ENCODE measurements at places on chromosomes 2 and 18. TPM values are rescaled to one million over a fixed set of nuclear protein-coding genes. Genes with fewer than 3 reads are reported as not detected.

Gene MTCL1
- total RNA-seq = 7.4 TPM

Gene EGR4
- not detected for total RNA-seq

Gene CTAGE1
- total RNA-seq = not detected

DNA sequence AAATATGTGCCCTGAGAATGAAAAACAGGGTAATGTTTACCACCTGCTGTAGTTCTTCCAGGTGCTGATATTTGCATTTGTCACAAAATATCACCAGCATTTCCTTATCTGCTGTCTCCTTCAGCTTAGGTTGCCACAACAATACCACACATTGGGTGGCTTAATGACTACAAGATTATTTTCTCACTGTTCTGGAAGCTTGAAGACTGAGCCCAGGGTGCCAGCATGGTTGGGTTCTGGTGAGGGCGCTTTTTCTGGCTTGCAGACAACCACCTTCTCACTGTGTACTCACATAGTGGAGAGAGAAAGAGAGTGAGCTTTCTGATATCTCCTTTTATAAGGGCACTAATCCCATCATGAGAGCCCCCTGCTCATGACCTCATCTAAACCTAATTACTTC, 407.5 kb upstream of the RGPD4 start:
- DNase-seq = no peak

Gene ST6GAL2
- 1.3 TPM for total RNA-seq

GRCh38 chr2:74228772-74229171, 30.4 kb downstream of the MTHFD2 start:
- no peak for DNase-seq

DNA sequence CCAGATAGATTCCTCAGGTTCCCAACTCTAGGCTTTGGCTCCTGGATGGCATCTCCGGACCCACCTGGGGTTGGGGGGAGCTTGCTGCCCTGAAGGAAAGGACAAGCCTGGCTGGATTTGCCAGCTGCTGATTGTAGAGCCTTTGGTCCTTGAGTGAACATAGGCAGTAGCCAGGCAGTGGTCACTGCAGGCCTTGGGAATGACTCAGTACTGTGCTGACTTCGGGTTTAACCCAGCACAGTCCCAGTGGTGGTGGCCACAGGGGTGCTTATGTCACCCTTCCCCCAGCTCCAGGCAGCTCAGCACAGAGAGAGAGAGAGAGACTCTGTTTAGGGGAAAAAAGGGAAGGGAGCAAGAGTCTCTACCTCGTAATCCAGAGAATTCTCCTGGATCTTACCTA, 27.7 kb upstream of the ACTR2 start:
- no peak for DNase-seq

Gene UGT1A4
- total RNA-seq = 122 TPM

Gene DYSF
- total RNA-seq = 55.0 TPM

DNA sequence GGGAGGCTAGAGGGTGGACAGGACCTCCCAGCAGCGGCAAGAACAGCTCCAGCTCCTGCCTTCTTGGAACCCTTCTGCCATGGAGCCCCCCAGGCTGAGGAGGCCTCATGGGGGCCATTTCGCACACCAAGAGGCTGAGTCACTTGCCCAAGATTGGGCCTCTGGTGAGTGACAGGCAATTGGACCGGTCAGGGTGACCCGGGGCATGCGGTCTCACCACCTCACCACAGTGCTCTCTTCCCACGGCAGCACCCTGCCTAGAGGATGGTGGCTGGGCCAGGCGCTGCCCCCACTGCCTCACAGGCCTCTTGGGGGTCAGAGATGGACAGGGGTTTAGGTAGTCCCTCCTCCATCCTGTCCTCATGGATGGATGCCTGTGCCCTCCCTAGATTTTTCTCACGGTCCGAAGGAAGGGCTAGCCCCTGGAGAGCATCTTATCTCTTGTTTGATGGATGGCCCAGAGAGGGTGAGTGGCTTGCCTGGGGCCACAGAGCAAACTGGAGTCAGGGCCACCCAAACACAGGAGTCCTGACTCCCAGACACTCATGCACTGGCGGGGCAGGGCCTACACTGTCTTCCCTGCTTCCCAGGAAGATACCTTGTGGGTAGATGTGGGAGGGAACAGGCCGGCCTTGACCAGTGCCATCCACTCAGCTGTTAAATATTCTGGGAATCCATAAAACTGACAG, 119.2 kb downstream of the INHBB start:
- DNase-seq = no peak

DNA sequence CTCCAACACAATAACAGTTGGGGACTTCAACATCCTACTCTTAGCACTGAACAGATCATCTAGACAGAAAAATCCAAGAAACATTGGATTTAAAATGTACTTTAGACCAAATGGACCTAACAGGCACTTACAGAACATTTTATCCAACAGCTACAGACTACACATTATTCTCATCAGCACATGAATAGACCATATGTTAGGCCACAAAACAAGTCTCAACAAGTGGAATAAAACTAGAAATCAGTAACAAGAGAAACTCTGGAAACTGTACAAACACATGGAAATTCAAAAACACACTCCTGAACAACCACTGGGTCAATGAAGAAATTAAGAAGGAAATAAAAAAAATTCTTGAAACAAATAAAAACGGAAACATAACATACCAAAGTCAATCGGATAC, 117.5 kb downstream of the ACVR1 start:
- DNase-seq = no peak

Gene NYAP2
- not detected for total RNA-seq

Gene LYG1
- total RNA-seq = 0.25 TPM

DNA sequence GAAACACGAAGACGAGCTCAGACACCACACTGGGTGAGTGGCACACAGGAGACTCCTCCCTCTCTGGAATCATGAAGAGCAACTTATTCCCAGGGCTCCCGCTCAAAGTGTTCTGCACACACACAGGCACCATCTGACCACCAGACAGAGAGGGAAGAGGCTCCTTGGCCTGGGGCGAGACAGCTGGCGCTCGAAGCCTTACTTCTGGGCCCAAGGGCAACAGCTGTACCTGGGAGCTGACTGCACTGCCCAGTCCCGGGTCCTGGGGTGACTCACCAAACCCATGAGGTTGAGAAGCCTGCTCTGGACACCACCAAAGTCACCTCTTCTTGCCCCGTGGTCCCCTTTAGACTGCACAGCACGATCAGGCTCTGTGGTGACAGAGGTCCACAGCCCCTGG, 42.4 kb downstream of the ADCY3 start:
- no peak for DNase-seq

GRCh38 chr18:69787825-69788547, 159.7 kb downstream of the CD226 start:
- DNase-seq = no peak

Gene TUBB8B
- not detected for total RNA-seq

Gene CLEC4F
- not detected for total RNA-seq

Gene SERTAD2
- total RNA-seq = 7.7 TPM

DNA sequence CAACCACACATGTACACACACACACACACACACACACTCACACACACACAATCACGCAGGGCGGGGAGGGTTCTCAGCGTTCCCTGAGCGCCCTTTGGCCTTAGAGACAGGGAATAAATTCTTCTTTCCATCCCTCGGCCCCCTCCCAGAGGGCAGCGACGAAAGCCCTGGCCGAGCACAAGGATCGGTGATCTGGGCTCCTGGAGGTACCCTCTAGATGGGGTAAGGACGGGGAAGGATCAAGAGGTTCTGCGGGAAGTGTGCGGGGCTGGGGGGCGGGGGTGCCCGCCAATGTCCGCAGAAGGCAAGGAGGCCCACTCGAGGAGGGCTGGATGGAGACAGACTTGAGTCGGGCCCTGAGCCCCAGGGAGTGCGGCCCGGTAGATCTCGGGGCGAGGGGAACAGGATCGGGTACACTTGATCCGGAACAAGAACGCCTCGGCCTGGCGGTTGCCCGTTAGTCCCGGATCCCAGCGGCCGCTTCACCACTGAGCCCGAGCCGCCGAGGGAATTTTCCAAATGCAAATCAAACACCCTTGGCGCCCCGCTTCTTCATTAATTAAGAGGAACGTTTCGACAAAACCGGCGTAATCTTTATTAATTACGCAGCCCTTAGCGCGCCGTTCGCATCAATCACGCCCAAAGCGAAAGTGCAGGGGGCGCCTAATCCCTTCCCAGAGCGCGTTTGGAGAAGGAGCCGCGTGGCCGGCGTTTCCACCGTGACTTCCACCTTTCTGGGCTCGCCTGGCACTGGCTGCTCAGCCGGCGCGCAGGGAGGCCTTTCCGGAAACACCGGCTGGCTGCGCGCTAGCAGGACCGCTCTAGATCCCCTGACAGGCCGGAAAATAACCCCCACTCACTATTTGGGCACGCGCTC, 7.0 kb upstream of the PAX3 start:
- peak; percentile 58 for DNase-seq

Gene GREB1
- total RNA-seq = 3.4 TPM

- DNase-seq = peak; percentile 84
Measured at GRCh38 chr2:46988733-46989481, 73.3 kb upstream of the MCFD2 start.

DNA sequence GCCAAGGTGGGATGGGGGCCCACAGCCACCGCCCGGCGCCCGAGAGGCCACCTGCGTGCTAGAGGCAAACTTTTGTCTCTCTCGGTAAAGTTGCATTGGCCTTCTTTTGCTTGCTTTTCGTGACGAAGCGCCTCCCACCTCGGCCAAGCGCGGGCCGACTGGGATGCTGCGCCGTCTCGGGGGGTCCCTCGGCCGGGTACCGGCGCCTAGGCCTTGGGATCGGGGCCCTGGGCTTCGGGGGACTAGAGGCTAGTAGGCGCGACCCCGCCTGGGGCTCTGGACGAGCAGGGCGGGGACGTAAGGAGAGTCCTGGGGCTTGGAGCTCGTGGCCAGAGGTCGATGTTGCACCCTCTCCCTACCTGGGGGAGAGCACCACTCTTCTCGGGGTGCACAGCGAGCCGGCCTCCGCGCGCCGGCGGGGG, 545 bp downstream of the GLI2 start:
- no peak for DNase-seq

DNA sequence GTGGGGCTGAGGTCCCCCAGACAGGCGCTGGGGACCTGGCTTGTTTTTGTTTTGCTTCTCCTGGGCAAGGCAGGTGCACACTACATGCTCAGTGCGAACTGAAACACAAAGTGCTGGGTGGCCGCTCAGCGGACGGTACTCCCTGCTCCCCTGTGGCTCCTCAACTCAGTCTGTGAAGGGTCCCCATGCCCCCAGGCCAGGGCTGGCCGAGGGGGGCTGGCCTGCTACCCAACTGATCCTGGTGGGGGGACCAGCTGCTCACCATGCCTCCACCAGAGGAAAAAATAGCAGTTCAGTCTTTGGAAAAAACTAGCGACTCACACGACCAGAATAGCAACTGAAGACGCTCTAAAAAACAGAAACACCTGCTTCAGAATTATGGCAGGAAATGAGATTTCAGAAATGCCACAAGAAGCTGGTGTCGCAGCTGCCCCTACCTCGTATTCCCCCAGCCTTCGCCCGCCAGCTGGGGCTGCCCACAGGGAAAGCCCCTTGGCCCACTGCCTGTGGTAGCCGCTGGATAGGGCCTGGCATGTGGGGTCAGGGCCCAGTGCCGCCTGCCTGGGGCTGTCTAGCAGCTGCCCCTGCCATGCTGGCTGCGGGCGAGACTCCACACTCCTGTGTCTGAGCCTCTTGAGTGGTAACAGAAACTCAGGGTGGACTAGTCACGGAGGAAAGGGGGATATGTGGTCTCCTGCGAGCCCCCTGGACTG, 43.7 kb downstream of the MEX3C start:
- no peak for DNase-seq

All from right lobe of liver (tissue), 6 donors.